ENCODE measurements at places on chromosomes 2 and 18. TPM values are rescaled to one million over a fixed set of nuclear protein-coding genes. Genes with fewer than 3 reads are reported as not detected.

- DNase-seq: no peak
- no peaks in the 10 kb centered on the region for H3K27me3 ChIP-seq
- H3K4me1 ChIP-seq: peaks cover 48% of the 10 kb centered on the region
- H3K4me3 ChIP-seq: no peak overlapping the region
- peaks cover 14% of the 10 kb centered on the region for H3K36me3 ChIP-seq
Observed at GRCh38 chr2:43035922-43036321, 190.5 kb downstream of the ZFP36L2 start.

- no peak for DNase-seq
- peaks cover 5% of the 10 kb centered on the region for H3K4me1 ChIP-seq
- H3K27me3 ChIP-seq: peaks cover 77% of the 10 kb centered on the region
- H3K27ac ChIP-seq: no peak overlapping the region
- H3K36me3 ChIP-seq: no peaks in the 10 kb centered on the region
Observed at GRCh38 chr2:70895249-70895648, 40.5 kb upstream of the ATP6V1B1 start.

DNA sequence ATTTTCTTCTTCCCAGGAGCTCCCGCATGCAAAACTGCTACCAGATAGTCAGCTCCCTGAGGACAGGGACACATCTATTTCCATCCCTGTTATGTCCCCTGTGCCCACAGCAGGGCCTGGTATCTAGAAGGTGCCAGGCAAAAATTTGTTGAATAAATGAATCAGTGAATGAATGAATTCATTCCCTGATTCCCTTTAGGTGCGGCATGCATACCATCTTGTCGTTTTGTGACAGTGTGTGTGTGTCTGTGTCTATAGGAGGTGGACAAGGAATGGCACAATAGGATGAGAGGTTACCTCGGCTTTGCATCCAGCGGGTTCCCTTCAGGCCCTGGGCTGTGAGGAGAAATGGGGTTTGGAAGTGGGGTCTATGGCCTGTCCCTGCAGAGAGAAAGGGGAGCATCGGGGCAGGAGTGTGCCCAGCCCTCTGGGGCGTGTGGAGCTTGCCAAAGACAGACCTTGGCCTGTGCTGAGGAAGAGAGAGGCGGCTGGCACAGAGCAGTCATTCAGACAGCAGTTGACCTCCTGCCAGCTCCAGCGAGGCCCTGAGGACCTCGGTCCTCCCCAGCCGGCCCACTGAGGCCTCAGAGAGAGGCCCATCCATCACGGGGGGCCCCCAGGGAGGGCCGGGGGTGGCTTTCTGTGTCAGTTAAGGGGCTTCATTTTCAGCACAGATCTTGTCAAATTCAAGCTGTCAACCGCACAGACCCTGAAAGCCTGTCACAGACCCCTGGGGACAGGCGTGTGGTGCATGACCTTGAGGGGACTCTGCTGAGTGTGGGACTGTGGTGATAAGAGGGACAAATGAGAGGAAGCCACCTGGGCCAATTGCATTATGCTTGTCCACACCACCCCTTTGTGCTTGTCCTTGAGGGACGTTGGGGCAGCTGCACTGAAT, 125.9 kb upstream of the CXCR4 start:
- H3K27ac ChIP-seq: no peak overlapping the region
- no peak for DNase-seq
- no peak overlapping the region for H3K4me3 ChIP-seq
- H3K36me3 ChIP-seq: no peaks in the 10 kb centered on the region
- peaks cover 22% of the 10 kb centered on the region for H3K4me1 ChIP-seq

GRCh38 chr2:143152219-143152618, 23.0 kb downstream of the ARHGAP15 start:
- H3K27me3 ChIP-seq: peaks cover 10% of the 10 kb centered on the region
- no peak overlapping the region for H3K27ac ChIP-seq
- H3K36me3 ChIP-seq: no peaks in the 10 kb centered on the region
- peaks cover 7% of the 10 kb centered on the region for H3K4me1 ChIP-seq
- H3K4me3 ChIP-seq: no peak overlapping the region

DNA sequence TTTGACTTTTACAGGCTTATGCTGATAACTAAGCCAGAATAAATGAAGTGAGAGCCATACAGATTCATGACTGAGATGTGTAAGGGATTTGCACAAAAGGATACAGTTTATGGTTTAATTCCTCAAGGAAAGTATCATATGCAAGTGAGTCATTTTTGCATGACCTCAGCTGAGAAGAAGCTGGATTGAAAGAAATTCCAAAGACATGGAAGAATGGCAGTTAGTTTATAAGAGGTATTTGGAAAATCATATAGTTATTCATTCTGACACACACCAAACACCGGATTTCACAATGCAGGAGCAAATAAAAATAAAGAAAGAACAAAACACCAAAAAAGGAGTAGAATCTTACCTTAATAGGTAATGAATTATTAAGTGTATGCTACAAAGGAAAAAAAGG, 83.2 kb upstream of the RND3 start:
- peak overlapping the region; percentile 41 for H3K27ac ChIP-seq
- peak; percentile 46 for DNase-seq
- H3K36me3 ChIP-seq: no peaks in the 10 kb centered on the region
- H3K4me3 ChIP-seq: no peak overlapping the region

DNA sequence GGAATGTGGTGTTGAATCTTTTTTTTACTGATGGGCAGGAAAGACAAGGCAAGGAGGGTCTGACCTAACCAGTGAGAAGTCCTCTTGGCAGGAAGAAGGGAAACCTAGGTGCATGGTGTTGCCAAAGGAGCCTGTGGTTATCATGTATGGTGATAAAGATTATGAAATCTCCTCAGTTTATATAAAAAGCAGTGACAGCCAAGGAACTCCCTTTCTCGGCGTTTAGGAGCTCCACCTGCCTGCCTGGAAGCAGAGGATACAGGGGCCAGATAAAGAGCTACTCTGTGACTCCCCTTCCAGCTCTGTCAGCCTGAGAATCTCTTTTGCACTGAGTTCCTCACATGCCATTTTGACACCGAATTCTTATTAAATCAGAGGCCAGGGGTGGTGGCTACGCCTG, 26.1 kb downstream of the COLEC12 start:
- H3K27ac ChIP-seq: no peak overlapping the region
- H3K4me1 ChIP-seq: no peaks in the 10 kb centered on the region
- H3K4me3 ChIP-seq: no peak overlapping the region
- no peaks in the 10 kb centered on the region for H3K36me3 ChIP-seq
- no peaks in the 10 kb centered on the region for H3K27me3 ChIP-seq

- H3K36me3 ChIP-seq: no peaks in the 10 kb centered on the region
- no peak for DNase-seq
- no peak overlapping the region for H3K27ac ChIP-seq
- H3K27me3 ChIP-seq: no peaks in the 10 kb centered on the region
Observed at GRCh38 chr2:1791006-1791605, 46.8 kb upstream of the PXDN start.

FOXD4L1 gene
- total RNA-seq: 0.63 TPM

CHRNA1 gene
- not detected for total RNA-seq

IFT172 gene
- 22.3 TPM for total RNA-seq

Data from MCF 10A (cell line).